ENCODE measurements at places on chromosomes 6 and 20. TPM values are rescaled to one million over a fixed set of nuclear protein-coding genes. Genes with fewer than 3 reads are reported as not detected.

TMEM244 gene
- not detected for total RNA-seq

CST3 gene
- 113 TPM for total RNA-seq

HLA-DRA gene
- total RNA-seq = 0.85 TPM

XKR7 gene
- not detected for total RNA-seq

ADTRP gene
- 0.81 TPM for total RNA-seq

BTBD3 gene
- total RNA-seq = 33.4 TPM

VSX1 gene
- total RNA-seq = not detected

All from hair follicle dermal papilla cell (primary cell).